ENCODE measurements at places on chromosomes 3 and 15.

GRCh38 chr15:40928821-40929659 is at the start of gene DLL4:
TSS of gene DLL4 (plus strand) at chr15:40929340. CDS start at chr15:40929669, 329 bp downstream.
- DNase-seq = no peak

DNA sequence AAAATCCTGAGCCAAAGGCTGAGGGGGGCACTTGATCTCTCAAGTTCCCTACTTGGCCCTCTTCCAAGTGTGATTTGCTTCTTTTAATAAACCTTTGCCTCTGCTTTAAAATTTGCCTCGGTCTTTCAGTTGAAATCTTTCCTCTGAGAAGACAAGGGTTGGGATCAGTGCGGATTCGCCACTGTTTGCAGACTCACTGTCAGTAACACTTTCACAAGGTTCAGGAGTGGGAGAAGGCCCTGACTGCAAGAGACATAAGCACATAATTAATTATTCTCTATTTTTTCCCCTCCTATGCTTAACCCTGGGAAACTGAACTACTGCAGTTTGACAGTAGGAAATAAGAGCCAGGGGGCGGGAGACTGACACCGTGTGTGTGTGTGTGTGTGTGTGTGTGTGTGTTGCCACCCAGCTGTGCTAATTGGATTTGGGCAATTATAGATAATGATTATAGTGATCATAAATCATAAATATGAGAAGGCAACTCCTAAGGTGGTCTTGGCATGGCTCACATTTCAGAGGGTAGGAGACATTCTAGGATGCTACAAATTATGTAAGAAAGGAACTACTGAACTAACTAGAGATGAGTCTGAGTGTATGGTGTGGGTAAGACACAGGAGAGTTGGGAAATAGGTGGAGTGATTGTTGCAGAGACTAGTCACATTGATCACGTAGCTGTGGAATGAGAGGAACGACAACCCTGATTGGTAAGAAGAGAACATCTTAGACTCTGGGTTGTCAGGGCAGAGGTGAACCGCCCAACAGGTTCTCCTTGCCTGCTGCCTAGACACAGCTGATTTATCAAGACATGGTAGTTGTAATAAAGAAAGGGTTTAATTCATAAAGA is 5.5 kb upstream of the ZNF662 start:
- no peak for DNase-seq

DNA sequence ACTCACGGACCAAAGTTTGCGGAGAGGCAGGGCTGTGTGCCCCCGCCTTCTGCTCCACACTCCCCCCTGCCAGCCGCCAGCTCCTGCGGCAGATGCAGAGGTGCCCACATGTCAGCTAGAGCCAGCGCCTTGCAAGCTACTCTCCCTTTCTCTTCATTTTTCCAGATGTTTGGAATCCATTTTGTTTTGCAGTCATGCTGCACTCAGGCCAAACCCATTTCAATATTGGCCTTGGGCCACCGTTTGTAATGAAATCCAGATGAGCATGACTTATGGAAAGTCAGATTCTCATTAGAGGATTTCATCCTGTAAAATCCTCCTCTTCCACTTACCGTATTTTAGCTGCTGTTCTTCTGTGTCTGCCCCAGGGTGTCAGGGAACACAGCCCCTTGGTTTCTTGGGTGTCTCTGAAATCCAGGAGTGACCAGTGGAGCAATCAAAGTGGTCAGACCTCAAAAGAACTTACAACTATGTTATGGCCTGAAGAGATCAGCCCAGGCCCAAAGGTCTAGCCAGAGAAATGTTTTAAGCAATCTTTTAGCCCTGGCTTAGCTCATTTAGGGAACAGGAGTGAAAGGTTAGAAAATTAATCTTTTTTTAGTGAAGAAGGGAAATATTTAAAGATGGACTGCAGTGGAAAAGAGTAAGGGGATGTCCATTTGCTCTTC is 65.8 kb downstream of the AAGAB start:
- no peak for DNase-seq

DNA sequence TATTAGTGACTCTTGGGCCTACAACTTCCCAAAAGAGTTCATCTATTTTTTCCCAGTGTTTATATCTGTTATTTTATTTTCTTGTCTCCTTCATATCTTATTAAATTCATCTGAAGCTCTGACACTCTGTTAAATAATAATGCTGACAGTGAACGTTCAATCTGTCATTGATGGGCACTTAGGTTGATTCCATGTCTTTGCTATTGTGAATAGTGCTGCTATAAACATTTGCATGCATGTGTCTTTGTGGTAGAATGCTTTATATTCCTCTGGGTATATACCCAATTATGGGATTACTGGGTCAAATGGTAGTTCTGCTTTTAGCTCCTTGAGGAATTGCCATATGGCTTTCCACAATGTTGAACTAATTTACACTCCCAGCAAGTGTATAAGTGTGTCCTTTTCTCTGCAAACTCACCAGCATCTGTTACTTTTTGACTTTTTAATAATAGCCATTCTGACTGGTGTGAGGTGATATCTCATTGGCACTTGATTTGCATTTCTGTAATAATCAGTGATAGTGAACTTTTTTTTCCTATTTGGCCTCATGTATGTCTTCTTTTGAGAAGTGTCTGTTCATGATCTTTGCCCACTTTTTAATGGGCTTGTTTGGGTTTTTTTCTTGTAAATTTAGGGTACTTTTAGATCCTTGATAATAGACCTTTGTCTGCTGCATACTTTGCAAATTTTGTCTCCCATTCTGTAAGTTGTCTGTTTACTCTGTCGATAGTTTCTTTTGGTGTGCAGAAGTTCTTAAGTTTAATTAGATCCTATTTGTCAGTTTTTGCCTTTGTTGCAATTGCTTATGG is 122.5 kb downstream of the LEKR1 start:
- no peak for DNase-seq

- no peak for DNase-seq
These were observed 300.5 kb downstream of the ZPLD1 start for GRCh38 chr3:102735311-102735710.

- DNase-seq = no peak
These were observed 424.5 kb downstream of the SOX2 start for GRCh38 chr3:182136008-182136910.

DNA sequence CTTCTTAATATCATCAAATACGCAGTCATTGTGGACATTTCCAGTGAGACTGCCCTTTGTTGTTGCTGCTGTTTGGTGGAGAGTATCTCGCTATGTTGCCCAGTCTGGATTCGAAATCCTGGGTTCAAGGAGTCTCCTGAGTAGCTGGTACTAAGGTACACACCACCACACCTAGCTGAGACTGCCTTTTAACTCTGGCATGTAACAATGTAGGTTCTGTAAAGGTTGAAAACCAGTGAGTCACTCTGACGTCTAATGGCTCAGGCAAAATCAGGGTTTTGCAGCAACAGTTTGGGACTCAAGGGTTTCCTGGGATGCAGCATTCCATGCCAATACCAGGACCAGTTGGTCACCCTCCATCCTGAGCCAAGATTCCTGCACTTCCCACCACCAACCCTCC is 52.2 kb downstream of the AQP9 start:
- DNase-seq = no peak

DNA sequence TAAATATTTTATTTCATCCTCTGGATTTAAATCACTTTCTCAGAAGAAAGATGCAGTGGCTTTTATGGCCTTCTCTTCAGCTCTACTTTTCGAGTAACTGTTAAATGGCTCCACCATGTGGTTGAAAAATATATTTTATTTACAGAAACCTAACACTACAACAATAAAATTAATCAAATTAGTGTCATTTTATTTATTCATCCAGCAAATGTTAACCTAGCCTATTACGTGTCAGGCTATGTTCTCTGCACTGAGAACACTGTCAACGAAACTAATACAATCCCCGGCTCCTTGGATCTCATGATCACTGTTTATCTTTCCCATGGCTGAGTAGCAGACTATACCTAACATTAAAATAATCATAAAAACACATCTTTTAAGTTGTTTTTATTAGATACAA is 148.0 kb upstream of the OSTN start:
- no peak for DNase-seq

DNA sequence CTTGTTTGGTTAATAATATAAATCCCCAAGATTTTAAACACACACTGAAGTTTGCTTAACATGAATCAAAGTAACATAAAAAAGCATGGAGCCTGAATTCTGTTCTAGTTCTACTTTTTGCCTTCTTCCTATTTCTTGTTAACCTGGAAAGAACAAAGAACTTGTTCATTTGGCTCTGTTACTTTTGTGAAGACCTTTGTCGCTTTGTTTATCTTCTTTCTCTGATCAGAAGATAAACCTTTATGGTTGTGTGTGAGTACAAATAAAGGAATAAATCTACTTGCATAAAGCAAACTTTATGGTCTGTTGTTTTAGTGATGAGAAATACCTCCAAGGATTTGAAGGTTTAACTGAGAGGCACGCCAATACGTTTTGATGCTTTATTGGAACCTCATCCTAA is 210.1 kb upstream of the SATB1 start:
- no peak for DNase-seq

DNA sequence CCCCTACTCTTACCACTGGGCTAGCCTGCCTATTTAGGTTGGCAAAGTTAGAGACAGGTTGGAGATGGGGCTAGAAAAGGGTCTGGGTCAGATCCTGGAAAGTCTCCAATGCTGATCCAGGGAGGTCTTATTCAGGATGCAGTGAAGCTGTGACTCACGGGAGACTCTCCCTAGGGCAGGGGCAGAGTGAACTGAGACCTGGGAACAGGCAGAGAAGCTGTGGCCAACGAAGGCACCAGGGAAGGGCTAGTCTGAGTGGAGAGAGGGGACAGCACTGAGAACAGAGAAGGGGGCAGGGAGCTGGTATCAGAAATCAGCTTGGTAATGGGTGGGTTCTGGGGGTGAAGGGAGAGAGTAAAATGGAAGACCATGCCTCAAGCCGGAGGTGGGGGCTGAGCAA is 2.2 kb downstream of the LTF start:
- DNase-seq = no peak
